ENCODE measurements at places on chromosomes 1 and 21.

- DNase-seq: no peak
Observed at GRCh38 chr1:69312055-69312732, 255.5 kb upstream of the LRRC7 start.

GRCh38 chr1:83761167-83762038 lies 237.5 kb downstream of the TTLL7 start:
- DNase-seq: no peak

DNA sequence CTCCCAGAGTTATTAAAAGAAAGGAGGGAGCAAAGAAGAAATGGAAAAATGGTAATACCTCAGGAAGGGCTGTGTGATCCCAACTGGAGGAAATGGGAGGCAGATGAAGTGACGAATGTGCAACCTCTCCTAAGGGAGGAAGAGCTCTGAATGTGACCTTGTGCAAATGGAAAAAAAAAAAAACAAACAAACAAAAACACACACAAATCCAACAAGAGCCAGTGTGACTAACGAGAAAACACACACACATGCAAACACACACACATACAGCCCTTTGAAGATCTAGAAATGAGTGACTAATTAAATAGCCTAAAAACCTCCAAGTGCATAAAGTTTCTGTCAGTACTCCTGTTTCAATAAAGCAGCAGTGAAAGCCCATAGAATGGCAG lies 49.0 kb downstream of the CCN1 start:
- no peak for DNase-seq

- DNase-seq: no peak
Observed at GRCh38 chr1:86965827-86966182, 51.4 kb downstream of the HS2ST1 start.

DNA sequence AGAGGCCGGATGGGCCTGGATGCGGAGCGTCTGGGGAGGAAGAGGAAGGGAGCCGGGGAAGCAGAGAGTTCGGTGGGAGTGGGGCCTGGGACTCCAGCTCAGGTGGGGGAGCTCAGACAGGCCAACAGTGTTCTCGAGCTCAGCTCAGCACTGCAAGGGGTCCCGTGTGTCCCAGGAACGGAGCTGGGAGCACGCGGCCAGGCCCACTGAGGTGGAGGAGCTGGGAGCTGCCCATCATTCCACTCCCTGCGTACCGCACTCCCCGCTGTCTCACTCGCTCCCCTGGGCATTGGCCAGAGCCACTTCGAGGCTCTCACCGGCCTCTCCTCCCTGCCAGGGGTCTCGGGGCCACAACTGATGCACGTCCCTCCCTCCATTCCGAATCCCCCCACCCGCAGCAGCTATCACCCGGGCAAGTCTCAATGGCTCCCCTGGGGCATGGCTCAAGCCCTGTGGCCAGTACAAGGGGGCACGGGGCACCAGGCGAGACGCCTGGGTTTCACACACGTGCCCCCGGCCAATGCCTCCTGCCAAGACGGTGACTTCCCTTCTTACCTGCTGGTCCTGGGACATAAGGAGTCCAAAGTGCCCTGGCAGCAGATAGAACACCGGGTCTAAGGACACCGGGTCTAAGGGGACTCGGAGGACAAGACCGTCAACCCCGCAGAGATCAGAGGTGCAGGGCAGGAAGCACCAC lies 30.3 kb upstream of the COL6A2 start:
- DNase-seq: no peak

DNA sequence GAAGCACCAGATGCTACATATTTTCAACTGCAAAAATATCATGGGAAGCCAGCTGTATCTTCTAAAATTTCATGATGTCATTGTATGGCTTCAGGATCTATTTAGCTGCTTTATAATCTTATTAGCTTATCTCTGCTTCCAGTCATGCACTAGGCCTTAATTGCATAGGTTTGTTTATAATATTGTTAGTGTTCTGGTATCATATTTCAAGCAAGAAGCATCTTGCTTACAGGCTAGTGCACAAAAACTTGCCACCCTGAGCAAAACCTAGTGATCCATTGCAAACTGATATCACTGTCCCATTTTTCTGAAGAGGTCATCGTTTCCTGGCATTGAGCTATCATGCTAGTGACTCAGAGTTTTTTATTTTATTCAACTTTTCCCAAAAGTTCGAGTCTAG lies 15.7 kb upstream of the NRIP1 start:
- DNase-seq: no peak

DNA sequence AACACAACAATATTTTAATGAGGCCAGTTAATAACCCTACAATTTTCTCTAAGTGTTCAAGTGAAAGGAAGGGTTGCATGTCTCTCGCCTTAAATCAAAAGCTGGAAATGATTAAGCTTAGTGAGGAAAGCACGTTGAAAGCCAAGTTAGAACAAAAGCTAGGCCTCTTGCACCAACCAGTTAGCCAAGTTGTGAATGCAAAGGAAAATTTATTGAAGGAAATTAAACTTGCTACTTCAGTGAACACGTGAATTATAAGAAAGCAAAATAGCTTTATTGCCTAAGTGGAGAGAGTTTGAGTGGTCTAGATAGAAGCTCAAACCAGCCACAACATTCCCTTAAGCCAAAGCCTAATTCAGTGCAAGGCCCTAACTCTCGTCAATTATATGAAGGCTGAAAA lies 135.6 kb downstream of the DUSP10 start:
- no peak for DNase-seq

DNA sequence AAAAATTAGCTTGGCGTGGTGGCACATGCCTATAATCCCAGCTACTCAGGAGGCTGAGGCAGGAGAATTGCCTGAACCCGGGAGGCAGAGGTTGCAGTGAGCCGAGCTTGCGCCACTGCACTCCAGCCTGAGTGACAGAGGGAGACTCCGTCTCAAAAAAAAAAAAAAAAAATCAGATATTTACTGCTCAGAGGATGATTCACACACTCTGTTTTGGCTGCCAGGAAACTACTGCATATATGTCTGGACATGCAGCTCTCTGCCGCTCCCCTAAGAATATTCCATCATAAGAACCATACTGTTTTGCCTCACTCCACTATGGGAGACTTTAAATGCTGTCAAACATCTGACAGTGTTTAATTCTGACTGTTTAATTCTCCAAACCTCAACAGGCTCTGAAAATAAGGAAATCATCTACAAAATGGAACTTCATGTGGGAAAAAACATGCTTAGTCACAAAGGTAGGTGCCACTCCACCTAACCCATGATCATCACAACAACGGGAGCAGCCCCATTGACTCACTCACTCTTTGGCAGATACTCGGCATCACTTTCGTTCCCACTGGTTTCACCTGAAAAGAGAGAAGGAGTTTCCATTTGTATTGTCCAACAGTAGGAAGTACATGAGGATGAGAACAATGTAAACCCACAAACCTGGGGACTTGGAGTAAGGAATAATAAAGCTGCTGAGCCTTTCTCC lies 29.3 kb upstream of the BCAS2 start:
- no peak for DNase-seq

DNA sequence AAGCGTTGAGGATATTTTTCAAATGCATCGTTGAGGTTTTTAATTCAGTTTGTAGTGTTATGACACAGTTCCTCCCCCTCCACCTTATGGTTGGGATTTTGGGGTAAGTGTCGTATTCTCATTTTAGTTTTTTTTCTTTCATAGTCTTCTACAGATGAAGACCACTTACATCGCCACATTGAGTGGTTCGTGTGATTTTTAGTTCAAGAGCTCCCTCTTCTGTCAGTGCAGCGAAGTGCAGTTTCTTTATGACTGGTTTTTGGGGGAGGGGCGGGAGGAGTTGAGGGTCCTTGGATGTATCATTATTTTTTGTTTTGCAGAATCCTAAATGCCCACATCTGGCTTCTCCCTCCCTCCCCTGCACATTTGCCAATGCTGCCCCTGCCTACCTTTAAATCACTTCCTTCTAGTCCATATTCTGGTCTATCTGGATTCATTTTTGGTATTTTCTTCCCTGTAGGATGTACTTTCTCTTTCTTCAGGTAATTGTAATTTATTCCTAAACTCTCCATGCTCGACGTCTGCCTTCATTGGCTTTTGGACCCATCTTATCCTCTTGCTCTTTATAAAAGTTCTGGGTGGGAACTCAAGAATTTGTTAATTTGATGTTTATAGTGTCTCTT lies 433.1 kb downstream of the CAMTA1 start:
- DNase-seq: no peak

DNA sequence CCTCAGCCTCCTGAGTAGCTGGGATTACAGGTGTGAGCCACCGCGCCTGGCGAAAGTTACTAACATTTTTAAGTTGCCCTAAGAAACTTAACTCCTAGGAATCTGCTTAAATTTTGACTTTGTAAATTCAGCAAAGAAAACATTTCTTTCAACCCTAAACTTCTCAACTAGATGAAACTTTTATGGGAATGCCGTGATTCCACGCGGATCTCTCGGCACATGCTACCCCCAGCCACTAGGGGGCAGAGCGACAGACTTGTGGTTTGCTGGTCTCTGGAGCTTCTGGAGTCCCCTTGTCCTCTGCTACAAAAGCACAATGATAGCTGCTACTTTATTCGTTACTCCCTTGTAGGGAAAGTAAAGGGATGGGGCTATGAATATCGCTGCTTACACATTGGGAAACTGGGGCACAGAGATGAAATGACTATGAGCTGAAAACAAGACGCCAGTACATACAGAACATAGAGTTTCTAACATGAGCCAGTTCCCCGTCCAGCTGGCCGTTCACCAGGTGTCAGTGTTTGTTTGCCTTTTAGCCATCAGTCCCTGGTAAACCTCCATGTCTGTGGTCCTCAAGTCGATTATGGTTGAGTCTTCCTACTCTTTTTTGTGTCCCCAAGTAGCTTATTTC lies 114.7 kb downstream of the PBX1 start:
- DNase-seq: no peak

- no peak for DNase-seq
Observed at GRCh38 chr1:16171314-16172151, 15.7 kb upstream of the EPHA2 start.

GRCh38 chr1:84703431-84703830 lies 13.2 kb upstream of the SSX2IP start:
- no peak for DNase-seq

DNA sequence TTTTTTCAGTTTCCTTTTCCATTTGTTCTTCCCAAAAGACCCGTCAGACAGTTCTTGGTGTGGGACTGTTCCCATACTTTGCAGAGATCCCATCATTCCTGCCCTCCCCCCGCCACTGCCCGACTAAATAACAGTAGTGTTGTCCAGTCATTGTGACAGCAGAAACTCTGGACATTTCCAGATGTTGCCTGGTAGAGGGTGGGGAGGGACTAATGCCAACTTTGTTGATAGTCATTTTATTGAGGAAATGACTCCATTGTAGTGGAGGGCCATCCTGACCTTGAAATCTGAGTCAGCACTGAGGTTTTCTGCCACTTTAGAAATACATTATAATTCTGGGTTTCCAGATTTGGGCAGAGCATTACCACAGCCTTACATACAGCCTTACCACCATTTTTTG lies 85.4 kb downstream of the CEP350 start:
- DNase-seq: no peak

DNA sequence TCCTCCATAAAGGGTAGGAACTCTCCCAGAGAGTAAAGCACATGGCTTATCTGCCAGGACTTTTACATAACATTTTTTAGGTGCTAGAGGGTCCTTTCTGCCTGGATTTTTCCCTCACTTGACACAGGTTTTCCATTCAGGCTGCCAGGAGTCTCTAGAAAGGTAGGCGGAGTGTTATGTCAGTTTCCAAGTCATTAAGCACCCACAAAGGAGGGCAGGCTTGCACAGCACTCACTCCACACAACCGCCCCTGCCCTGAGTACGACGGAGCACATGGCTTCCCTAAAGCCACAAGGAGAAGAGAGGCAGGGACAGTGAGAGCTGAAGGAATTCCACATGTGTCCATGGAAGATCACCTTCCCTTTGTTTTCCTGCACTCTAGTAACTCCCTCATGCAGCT lies 55.7 kb downstream of the CAPZB start:
- DNase-seq: no peak

DNA sequence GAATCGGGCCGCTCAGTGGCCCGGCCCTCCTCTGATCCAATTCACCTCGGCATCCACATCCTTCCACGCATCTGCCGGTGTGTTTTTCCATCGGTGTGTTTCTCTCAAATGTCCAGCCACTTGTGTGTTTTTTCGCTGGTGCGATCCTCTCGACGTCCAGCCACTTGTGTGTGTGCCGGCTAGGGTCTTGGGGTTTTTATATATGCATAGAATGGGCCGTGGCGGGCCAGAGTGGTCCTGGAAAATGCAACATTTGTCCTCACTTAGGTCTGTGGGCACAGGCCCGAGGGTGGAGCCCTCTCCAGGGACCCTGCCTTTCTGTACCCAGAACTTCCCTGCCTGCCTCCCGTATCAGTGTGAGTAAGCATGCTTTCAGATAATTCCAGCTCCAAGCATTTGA lies 1106.4 kb downstream of the AMY1C start:
- no peak for DNase-seq

DNA sequence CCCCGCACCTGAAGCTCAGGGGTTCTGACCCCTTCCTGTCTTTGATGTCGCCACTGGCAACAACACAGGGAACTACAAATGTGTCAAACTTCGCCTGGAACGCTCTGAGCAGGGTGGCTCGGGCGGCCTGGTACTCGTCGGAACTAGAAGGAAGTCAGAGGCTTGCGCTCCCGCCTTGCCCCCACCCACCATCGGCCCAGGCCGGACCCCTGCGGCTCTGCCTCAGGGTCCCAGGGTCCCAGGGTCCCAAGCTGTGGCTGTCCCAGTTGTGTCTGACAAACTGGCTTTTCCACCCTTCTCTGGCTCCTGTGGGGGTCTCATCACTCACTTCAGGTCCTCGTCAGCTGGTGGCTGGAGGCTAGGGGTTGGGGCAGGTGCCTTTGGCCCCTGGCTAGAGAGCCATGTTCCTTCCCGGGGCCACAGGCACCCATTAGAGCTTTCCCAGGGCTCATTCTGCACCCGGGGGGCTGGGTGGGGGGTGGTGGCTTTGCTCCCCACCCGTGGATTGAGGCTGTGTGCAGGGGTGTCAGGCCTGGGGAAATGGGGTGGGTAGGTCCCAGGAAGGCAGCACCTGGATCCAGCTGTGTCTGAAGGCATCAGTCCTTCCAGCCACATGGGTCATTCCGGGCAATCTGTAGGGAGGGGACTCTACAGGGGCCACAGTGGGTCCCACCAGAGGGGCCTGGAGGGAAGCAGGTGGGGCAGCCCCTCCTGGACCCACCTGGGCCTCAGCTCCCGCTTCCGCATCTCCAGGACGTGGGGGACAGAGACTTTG lies 8.0 kb upstream of the TMEM52 start:
- no peak for DNase-seq

GRCh38 chr21:41759926-41760325 lies 6.9 kb downstream of the RIPK4 start:
- no peak for DNase-seq

GRCh38 chr1:72442262-72442661 lies 159.9 kb upstream of the NEGR1 start:
- DNase-seq: no peak

All from stimulated activated CD4-positive, alpha-beta T cell treated with anti-CD3 and anti-CD28 coated beads, Interleukin-2, amount 100 ng/mL, for 48 hours (primary cell).